Motor neuron (in vitro differentiated cells): ENCODE measurements at places on chromosomes 11 and 22. TPM values are rescaled to one million over a fixed set of nuclear protein-coding genes. Genes with fewer than 3 reads are reported as not detected.
A peak's percentile ranks its signal among the peaks of the same experiment; 100 is the strongest.

- ATAC-seq, result no peak
Observed at GRCh38 chr11:76673176-76674142, 2.9 kb upstream of the LRRC32 start.

- ATAC-seq, result no peak
Observed at GRCh38 chr22:33780531-33781136, 139.6 kb downstream of the LARGE1 start.

The HOATZ gene
- not detected in 2 replicates for total RNA-seq

- ATAC-seq, result no peak
Observed at GRCh38 chr22:43440556-43440955, 28.7 kb downstream of the MPPED1 start.

The ART5 gene
- 0.55 and 0.67 TPM in 2 replicates for total RNA-seq

GRCh38 chr11:66595245-66595904 lies 2.4 kb downstream of the CCS start:
- ATAC-seq, result no peak

DNA sequence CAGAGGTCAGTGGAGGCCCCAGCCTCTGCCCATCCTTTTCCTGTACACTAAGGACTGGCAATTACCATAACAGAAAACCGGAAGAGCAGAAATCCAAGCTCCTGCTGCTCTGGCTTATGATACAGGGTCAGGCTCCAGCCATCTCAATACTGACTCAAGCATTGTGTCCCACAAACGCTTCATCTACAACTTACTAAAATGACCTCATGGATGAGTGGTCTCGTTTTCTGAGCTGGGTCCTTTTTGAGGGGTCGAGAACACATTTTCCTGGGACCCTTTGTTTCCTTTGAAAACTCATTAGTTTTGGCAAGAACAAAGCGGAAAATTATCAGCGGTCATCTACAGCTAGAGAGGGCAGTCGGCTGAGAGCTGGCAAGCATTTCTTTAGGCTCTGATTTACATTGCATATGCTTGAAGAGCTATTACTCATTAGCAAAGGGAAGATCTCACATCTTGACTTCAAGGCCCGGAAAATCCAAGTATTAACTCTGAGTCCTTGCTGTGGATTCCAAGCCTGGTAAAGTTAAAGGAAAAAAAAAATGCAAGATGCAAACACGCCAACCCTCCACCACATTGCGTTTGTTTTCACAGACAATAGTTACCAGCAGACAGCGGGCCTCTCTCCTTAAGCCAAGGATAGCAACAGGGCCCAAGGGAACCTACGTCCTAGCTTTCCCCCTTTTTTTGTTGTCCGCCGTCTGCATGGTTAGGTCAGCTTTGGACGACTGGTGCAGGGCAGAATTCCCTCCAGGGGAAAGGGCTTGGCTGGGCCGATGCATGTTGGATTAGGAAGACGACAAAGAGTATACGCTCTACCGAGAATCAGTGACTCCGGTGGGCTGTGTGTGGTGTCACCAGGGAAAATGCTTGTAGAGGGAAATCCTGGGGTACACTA lies 1.8 kb downstream of the TESMIN start:
- ATAC-seq, result peak; percentile 18

GRCh38 chr22:41550952-41551491 lies 6.8 kb upstream of the POLR3H start:
- no peak for ATAC-seq

DNA sequence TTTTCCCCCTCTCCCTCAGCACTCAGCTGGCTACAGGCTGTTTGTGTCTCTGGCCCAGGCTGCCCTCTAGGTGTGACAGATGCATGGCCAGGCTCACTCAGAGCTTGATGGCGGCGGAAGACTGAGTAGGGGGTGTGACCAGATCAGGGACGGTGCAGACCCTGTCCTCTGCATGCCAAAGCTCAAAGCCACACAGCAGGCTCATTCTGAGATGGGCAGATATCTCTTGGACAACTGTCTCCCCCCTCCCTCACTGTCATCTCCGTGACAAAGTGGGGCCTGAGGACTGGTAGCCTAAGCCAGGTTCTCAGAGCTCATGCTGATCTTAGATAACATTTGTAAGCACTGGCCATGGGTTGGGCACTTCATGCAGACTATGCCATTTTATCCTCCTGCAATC lies 231.3 kb downstream of the DSCAML1 start:
- no peak for ATAC-seq

DNA sequence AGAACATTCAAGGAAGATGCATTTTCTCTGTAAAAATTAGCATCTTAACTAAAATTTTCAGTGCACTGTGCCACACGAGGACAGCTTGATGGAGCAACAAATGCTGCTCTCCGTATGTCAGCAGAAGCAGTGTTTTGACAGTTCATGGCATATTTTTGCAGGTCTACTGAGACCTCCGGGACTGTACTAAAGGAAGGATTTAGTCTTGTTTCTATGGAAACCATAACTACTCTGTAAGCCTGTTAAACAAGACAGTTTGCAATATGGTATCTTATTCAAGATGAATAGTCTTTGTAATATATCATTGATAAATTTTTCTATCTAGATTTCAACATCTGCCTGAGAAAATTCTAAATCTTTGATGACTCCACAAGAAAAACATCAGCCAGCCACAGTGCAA lies 184.0 kb upstream of the GUCY1A2 start:
- no peak for ATAC-seq

DNA sequence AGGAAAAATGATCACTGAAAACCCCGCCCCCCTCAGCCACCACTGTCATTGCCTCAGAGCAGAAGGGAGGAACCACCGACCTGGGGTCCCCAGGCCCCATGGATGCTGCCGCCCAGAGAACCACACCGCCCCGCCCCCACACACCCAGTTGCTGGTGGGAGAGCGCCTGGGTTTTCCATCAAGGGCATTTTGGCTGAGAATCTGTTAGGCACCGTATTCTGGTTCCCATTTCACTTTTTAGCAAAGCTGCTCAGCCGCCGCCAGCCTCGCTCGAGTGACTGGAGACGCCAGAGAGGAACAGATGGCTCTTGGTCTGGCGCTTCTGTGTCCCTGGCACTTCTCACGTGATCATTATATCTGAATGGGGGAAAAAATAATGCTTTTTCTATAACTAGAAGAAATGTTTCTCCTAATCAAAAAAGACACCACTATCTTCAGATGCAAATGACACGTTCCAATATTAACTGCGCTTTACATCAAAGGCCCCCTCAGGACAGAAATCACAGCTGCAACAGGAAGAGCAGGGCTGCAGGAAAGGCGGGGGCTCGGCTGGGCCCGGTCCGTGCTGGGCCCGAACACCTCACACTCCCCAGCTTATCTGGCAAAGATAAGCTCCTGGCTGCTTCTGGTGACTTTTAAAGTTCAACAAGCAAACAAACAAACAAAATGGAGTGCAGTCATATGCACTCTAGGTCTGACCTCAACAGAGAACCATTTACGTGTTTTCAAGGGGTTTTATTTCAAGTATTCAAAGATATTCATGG lies 149.8 kb downstream of the MPPED1 start:
- ATAC-seq, result no peak

DNA sequence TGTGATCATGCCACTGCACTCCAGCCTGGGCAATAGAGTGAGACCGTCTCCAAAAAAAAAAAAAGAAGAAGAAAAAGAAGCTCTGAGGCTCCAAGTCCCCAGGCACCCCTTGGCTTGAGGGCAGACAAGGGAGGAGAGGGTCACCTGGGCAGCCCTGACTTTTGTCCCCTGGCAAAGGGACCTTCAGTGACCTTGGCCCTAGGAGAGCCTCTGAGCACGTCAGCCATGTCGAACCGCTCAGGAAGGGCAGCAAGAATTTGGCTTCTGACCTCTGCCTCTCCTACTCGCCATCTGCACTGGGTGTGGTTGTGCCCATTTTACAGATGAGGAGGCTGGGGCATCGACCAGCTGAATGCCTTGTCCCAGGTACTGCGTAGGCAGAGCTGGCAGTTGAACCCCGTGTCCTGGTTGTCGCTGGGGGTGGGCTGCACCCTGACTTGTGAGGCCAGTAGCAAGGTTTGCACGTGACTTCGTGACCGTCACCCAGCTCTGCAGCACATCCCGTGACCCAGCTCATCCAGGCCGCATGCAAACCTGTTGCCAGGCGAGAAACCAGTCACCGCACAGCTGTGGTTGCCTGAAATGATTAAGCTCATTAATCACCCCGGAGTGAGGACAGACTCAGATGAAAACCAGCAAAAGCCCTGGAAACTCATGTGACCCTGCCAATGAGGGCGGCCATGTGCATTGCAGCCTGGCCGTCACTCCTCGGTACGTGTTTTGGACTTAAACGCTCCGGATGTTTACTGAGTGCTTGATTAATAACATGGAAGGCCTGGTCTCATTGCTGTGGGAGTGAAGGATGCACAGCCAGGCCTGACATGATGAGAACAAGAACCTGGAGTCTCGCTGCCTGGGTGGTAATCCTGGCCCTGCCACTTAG lies 47.7 kb upstream of the PPP6R3 start:
- no peak for ATAC-seq

GRCh38 chr11:75445315-75445953 lies 12.4 kb upstream of the KLHL35 start:
- peak; percentile 86 for ATAC-seq

The LRRC74B gene
- total RNA-seq, result 0.38 and 1.2 TPM in 2 replicates

DNA sequence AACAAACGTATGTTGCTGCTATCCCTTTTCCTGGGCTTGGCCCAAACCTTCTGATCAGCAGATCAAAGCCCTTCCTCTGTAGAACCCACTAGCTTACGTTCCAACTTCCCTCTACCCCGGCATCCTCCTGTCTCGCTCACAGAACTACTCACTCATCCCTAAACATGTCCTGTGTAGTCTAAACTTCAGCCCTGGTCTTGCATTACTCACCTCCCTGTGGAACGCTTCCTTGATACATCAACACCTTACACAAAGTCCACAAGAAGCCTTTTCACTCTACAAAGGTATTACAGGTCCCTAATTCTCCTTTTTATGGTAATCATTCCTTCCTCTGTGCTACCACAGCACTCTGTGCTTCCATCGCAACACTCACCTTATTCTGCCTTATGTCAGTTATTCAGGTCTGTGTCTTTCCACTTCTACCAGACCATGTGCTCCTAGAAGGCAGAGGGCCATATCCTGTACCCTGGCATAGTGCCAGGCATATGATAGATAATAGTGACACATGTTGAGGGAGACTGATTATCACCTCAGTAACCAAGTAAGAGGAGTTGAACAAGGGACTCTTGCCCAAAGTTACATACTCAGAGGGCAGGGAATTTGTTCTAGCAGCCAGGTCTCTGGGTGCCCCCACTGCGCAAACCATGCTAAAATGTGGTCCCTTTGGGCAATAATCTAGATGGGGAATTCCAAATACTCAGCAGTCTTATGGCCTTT lies 41.6 kb downstream of the USP35 start:
- ATAC-seq, result no peak

The CHEK1 gene
- total RNA-seq, result 21.3 and 27.4 TPM in 2 replicates

GRCh38 chr11:104332110-104332509 lies 168.2 kb upstream of the PDGFD start:
- no peak for ATAC-seq

The OR52I2 gene
- total RNA-seq, result 0.52 and 0.53 TPM in 2 replicates

GRCh38 chr11:71988050-71988449 lies 10.7 kb upstream of the IL18BP start:
- ATAC-seq, result peak; percentile 78

DNA sequence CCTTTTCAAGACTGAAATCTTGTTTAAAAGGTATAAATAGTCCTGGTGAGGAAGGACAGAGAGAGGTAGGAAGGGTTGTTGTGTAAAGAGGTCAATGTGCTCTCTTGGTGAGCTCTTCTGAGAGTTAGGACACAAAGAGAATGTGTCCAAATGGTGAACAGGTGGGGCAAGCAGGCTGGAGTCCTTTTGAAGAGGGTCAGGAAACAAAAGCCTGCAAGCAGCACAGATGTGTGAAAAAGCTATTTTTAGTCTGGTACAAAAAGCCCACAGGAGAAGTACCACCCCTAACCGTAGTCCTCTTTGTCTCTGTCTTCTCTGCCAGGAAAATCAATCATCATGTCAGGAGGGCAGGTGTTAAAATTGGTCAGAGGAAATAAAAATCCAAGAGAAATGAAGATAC lies 54.4 kb upstream of the SYN3 start:
- ATAC-seq, result peak; percentile 57

DNA sequence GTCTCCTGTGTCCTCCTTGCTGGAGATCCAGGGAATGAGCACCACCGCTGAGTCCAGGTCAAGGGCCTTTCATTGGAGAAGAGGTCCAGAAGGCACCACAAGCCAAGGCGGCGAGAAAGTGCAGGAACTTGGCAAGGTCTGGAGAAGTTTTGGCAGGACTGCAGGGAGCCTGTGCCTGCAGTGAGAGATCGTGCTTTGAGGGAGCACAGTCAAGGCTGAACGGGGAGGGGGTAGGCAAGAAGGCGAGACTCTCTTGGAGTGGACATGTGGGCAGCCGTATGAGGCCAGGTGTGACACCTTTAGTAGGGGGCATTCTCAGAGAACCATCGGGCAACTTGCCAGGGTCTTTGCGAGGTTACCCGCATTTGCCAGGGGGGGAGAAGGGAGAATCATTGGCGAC lies 30.5 kb downstream of the LRRC10B start:
- ATAC-seq, result no peak

The CCDC73 gene
- 0.29 and 0.45 TPM in 2 replicates for total RNA-seq

DNA sequence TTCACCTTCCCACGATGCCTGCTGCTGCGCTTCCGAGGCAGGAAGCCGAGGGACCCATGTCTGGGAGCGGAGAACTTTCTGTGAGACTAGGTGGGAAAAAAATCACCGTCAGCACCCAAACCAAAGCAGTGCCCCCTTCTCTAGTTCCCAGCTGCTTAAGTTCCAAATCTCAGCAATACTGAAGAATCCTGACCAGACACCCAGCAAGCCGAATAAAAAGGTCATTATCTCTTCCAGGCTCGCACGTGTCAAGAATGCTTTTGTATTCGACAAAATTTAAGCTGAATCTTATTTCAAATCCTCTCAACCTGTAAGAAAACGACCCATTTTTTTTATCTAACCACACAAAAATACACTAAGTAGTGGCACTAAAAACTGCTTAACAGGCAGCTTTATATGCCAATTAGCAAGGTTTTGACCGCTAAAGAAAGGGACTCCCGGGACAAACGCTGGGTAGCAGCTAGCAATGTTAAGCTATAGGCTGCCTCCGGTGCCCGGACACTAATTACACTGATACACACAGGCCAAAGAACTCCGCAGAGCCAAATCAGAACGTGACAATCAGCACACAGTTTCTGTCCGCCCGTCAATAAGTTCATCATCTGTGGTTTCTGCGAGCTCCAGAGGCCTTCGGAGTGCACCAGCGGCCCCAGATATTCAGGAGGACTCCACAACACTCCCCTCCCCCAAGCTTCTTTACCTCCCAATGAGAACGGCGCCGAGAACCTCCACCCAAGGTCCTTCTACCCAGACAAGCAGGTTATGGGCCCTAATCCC lies 728 bp downstream of the RPL3 start:
- ATAC-seq, result no peak

The KRTAP5-7 gene
- 0.91 and 1.2 TPM in 2 replicates for total RNA-seq

- no peak for ATAC-seq
Observed at GRCh38 chr22:42364604-42365110, 67.5 kb downstream of the NFAM1 start.

The BIRC3 gene
- 1.8 and 2.0 TPM in 2 replicates for total RNA-seq

The FADS1 gene
- total RNA-seq, result 121 and 134 TPM in 2 replicates

GRCh38 chr22:49993649-49994360 lies 18.8 kb downstream of the IL17REL start:
- peak; percentile 34 for ATAC-seq

The MLC1 gene
- 0.22 and 0.66 TPM in 2 replicates for total RNA-seq

DNA sequence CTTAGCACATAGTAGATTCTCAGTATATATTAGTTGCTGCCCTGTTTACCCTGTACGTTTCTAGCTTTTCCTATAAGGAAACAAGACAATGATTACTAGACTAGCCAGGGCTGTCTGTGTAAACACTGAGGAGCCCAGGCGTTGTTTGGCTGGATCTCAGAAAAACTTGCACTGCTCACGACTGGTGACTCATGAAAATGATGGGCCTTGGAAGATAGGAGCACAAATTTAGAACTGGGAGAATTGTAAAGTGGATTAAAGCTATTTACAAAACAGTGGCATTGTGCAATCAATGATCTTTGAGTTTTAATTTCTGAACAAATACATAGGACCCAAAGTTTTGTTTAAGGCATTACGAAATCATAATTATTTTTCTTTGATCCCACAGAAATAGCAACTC lies 276.9 kb downstream of the FAM76B start:
- peak; percentile 85 for ATAC-seq
